Spleen (tissue), 13 donors: ENCODE measurements at places on chromosomes 7 and 10.
A peak's percentile ranks its signal among the peaks of the same experiment; 100 is the strongest.

- no peak for DNase-seq
These were observed 36.9 kb downstream of the C1GALT1 start for GRCh38 chr7:7219216-7219615.

DNA sequence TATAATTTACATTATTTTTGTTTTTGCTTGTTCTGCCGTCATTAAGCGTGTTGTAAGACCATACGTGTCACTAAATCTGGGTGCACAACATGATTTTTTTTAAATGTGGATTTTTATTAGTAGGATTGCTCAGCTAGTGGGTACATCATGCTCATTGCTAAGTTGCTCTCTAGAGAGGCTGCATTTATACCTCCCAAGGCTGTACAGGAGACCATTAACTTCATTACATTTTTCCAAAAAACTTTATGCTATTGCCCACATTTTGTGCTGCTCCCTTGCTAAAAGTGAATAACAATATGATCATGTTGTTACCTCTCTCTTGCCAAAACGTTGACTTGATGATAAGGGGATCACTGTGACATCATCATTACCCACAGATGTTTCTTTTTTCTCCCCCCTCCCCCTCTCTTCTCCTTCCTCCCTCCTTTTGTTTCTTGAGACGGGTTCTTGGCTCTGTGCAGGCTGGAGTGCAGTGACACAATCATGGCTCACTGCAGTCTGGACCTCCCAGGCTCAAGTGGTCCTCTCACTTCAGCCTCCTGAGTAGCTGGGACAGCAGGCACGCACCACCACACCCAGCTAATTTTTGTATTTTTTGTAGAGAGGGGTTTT, 65.1 kb downstream of the BMPR1A start:
- no peak for DNase-seq

DNA sequence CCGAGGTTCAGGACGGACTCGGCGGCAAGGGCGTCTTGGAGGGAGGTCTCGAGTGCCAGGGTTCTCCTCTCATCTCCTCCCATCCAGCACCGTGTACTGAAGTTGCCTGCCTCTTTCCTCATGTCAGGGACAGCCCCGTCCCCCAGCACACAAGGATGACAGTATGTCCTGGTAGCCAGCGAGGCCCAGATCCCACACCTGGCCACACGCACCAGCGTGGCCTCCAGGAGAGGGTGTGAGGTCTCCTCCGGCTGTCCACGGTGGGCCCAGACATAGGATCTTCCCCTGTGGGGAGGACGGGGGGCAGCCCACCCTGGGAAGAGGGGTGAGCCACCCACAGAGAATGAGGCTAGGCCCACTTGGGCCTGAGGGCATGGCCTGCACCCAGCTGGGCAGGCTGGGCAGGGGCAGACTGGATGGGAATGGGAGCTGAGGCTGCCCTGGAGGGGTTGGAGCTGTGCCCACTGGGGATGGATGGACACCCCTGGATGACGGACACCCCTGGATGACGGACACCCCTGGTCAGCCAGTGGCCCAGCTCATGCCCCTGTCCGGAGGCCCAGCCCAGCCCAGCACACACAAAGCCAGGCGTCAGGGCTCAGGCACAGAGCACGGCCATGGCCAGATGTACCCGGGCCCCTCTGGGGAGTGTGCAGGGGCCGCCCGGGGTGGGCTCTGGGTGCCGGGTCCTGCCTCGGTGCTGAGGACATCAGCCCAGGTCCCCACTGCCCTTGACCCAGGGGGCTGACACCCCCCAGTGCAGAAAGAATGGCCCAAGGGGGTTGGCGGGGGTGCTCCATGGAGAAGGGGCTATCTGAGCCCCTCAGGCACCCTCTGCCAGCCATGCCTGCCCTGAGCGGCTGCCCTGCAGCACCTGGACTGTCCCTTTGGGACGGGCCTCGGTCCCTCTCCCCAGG, 30.9 kb upstream of the CFAP46 start:
- peak; percentile 58 for DNase-seq

DNA sequence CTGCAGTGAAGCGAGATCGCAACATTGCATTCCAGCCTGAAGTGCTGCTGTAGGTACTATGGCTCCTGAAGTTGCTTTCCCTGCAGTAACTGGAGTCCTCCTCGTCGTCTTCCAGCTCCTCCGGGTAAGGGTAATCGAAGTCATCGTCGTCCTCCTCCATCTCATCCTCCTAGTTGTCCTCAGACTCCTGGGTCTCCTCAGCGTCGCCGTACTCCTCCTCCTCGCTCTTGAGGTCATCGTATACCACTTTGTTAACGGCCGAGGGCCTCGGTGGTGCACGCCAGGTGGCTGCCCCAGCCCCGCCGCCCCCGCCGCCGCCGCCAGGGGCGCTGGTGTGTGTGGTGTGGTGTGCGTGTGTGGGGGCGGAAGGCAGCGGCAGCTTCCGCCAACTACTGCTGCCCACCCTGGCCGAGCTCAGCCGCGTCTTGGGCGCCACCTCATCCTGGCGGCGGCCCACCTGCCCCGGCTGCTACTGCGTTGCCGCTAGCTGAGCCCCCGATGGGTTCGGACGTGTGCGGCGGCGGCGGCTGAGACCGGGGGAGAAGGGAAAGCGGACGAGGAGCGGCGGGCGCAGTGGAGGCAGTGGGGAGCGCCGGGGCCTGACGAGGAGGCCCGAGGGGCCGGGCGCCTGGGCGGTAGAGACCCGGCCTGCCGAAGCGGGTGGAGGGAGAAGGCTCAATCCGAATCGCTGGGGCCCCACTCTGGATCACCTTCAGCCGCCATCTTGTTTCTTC, 11.8 kb upstream of the ACBD5 start:
- peak; percentile 95 for DNase-seq

- DNase-seq, result no peak
These were observed 317.0 kb upstream of the COBL start for GRCh38 chr7:51633596-51633995.

DNA sequence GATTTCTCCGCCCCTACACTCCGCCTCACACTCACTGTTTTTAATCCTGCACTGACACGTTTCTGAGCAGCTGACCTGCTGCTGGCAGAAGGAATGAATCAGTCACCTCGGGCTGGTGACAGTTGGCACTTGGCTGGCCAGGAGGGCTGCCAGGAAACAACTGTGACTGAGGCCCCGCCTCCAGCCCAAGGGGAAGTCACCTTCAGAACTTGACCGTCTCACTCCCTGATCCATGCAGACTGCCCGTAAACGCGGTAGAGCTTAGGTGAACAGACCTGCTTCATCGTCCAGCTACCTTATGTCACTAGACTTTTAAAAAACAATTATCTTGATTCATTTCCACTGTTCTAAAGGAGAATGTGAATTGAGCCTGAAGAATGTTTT, 107.5 kb downstream of the DOCK1 start:
- DNase-seq, result no peak

GRCh38 chr10:79449181-79450146, 4.0 kb upstream of the ZCCHC24 start:
- DNase-seq, result peak; percentile 25

DNA sequence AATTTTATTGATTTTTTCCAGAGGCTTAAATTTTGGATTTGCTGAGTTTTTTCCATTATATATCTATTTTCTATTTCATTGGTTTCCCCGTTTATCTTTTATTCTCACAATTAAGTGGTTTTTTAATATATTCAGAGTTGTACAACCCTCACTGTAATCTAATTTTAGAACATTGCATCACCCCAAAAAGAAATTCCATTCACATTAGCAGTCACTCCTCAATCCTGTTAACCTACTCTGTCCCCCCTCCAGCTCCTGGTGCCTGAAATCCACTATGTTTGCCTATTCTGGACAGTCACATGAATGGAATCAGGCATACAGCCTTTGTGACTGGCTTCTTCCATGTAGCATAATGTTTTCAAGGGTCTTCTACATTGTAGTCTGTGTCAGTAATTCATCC, 55.8 kb upstream of the ITGA8 start:
- no peak for DNase-seq

GRCh38 chr10:83603708-83604107, 535.6 kb upstream of the GHITM start:
- DNase-seq, result no peak

DNA sequence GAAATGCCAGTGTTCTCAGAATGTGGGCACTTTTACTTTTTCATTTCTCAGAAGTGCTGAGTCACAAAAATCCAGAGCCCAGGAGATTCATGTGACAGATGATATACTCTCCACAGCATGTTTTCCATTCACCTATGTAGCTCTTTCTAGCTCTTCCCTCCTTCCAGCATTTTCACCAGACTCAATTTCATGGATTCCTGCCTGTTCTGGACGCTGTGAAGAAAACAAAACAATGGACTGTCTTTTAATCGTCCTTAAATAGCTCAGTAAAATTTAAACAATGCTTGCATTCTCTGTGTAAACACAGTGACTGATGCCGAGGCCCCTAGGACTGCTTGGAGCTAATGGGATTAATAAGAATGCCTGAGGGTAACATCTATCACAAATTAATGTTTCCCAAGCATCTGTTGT, 25.5 kb downstream of the ZNF713 start:
- DNase-seq, result no peak

- no peak for DNase-seq
These were observed 89.0 kb downstream of the CH25H start for GRCh38 chr10:89118091-89118490.

DNA sequence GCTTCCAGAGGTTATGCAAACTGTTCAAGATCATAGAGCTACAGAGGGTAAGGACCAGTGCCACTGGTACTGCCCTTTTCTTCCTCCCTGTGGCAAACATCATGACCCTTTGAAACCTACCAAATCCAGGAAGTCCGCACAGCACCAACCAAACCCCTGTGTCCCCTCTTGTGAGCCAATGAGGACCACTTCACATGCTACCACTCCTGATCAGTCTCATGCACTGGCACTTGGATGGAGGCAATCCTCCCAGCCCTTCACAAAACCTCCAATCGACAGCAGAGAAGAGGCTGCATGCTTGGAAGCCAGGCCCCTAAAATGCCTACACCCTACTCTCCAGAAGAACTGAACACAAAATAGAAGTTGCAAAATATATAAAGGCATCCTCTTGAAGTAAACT, 248.0 kb downstream of the TNS3 start:
- peak; percentile 19 for DNase-seq

DNA sequence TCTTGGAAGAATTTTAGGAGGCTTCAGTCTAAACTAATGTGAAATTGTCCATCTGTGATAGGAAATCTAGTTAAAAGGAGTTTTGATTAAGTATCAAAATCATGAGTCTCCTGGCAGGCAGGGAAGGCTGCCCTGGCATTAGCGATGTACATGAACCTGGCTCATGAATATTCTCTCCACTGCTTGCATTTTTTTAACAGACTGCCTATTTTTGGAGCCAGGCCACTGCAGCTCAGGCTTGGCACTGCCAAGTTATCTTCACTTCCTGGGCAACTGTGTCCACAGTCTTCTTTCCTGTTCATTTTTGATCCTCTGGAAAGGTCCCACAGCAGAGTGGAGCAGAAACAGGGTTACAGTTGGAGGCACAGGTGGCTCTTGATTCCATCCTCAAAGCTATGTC, 7.0 kb downstream of the GPR26 start:
- no peak for DNase-seq

- DNase-seq, result no peak
These were observed 14.2 kb upstream of the SYPL1 start for GRCh38 chr7:106126170-106126938.

DNA sequence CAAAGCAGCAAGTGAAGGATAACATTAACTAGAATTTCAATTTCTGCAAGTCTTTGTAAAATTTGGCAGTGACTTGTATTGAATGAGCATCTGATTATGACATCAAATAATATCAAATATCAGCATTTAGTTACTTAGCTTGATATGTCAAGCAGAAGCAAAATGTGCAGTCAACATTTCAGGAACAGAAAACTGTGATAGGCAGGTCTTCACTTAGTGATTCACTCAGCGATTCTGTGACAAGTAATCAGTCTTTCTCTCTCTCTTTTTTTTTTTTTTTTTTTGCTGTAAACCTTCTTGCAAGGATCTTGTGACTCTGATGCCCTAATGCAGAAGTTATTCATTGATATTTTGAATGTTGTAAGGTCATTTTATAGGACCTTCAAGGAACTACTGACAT, 307.1 kb downstream of the MTERF1 start:
- no peak for DNase-seq
